Effector CD8-positive, alpha-beta T cell (primary cell): ENCODE measurements at places on chromosomes 6 and 20.

GRCh38 chr20:50303573-50304500 lies 113.2 kb downstream of the CEBPB start:
- no peak for DNase-seq

DNA sequence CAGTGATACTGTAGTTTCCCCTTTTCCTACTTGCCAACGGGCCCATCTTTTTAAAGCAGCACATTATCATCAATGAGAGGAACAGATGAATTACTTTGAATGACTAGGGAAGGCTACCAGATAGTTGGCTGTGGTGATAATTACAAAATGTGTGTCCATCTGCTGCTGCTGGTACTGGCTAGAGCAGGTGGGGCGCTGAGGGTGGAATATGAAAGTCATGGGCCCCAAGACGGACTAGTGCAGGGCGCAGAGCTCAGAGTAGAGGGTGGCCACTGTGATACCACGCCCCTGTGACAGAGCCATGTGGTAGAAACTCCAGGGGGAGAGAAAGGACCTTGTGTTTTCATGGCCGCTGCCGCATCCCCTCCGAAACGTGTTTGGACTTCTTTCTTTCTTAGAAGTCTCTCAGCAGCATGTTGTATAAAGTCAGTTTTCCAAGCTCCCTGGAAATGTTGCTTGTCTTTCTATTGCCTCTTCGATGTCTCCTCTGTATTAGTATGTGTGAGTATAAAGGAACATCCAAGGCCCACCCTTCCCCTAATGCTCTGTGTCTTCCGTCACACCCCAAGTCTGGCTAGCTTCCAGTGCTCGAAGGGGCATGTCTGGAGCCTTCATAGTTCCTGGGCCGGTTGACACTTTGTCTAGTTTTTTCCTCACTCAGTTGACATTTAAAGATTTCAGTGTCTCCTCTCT lies 88.1 kb downstream of the PPP1R14C start:
- DNase-seq = no peak

GRCh38 chr6:160424256-160424655 lies 76.1 kb downstream of the SLC22A3 start:
- DNase-seq = no peak

DNA sequence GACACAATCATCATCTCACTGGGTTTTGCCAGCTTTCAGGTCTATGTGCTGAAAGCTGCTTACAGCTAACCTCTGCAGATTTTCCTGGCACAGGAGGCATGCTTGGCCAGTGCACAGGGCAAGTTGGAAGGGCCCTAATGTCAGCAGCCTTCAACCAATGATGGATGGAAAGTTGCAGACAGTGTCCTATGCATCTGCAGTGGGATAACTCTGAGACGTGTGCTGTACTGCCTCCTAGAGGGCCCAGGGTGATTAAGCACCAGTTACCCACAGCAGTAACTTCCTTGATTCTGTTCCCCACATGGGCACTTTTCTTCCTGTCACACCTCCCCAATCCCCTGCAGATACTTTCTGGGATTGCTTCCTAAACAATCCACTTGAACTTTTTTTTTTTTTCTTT lies 38.6 kb downstream of the OVOL2 start:
- DNase-seq = no peak

DNA sequence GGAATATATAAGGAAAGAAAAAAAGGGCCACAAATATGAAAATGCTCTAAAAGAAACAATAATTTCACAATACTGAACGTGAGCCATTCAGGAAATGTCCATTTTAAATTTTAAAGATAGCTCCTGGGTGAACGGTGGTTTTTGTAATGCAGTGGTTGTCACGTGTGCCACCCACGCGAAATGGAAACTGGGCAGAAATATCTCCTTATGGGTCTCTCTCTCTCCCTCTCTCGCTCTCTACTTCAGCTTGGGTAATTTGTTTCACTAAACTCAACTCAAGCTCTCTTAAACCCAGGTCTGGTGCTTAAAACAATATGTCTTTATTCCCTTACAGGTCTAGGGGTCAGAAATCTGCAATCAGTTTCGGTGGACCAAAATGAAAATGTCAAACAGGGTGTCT lies 150.8 kb downstream of the OR2B2 start:
- DNase-seq = no peak

GRCh38 chr6:155832596-155832995 lies 377.0 kb upstream of the NOX3 start:
- DNase-seq = no peak

DNA sequence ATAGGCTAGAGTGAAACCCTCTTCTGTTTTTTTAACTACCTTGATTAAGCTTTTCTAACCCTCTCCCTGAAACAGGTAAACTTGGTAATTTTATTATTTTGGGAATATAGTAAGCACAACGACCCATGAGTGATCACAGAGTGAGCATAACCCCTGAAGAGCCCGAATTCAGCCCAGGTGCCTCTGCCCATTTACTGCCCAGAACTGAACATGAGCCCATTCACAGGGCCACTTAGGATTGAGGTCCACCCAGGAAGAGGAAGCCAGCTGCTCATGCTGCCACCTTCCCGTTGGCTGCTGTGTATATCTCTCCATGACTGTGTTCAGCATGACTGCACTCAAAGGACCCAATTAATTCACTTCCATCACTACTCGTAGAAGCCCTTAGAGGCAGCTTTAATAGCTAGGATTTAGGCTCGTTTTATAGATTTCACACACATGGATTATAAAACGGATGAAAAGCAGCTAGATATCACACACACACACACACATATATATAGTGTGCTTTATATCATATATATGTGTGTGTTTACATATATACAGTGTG lies 8.3 kb upstream of the PDE10A start:
- DNase-seq = no peak

- no peak for DNase-seq
These were observed 105.6 kb downstream of the ELOVL4 start for GRCh38 chr6:79841577-79842375.

DNA sequence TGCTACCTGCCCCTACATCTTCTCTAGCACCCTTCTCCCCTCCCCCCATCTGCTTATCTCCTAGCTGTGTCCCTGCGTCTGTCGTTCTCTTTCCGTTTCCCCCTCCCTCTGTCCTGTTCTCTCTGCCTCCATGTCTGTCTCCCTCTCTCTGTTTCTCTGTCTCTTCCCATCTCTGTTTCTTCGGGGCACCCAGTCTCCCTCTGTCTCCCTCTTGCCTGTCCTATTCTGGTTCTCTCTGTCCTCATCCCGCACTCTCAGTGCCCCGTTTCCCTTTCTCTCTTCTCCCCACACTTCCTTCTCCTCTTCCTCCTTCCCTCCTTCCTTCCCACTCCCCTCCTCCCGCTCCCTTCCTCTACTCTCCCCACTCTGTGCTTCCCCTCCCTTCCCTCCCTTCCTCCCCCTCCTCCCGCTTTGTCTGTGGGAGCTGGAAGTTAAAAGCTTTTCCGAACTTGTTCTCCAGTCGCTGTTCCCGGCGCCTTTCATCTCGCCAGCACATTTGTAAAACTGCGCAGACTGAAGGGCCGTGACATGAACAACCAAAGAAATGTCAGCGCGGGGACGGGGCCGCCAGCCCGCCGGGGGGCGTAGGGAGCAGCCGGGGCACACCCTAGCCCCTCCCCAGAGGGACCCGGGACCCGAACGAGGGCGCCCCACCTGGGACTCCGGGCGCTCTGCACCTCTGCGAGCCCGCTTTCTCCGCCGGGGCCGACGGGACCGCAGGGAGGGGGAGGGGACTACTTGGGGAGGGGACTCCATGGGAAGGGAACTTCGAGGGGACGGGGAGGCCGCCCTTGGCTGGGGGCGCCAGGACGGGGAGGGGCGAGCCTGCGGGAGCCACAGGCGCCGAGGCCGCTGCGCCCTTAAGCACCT lies 4.0 kb upstream of the CDH22 start:
- DNase-seq = no peak

DNA sequence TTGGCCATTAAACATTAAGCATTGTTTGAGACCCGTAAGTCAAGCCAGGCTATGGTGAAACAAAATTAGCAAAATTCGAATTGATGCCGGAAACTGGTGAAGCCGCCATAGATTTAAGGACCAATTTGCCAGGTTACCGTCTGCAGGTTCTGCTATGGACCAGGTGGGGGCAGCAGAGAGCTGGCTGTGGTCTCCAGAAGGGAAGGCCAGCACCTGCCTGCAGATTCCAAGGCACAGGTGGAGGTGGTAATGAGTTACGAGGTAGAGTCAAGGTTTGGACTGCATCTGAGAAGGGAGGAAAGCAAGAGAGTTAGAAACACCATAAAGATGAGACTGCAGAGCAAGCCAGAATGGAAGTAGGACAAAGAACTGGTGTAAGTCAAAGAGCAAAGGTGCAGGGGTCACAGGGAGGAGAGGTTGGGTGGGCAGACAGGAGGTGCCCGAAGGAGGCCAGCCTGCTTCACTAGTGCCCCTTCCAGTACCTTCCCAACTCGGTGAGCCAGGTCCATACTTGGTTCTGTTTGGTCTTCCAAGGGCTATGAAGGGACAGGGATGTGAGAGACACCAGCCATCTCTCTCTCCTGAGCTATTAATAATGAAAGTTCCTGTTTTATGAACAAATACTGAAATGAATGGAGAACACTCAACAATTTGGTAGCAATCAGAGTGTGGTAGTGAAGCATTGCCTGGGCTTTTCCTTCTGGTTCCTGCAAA lies 131.6 kb upstream of the ESR1 start:
- peak; percentile 12 for DNase-seq

DNA sequence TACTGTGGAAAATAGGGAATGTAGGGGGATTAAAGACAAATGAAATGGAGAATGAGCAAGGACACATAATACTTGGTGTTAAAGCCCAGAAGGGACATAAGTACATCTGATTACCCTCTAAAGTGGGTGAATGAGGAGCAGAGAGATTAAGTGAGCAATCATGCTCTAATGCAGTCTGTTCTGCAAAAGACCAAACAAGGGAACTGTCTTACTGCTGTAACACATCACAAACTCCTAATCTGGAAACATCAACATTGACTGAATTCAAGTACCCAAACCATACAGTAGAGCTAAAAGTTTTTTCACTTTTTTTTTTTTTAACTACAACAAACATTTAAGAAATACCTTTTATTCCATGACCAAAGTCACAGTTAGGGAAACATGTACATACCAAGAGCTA lies 19.3 kb upstream of the SLC17A4 start:
- DNase-seq = no peak

- DNase-seq = no peak
These were observed 214.3 kb downstream of the DLL1 start for GRCh38 chr6:170076466-170077165.

DNA sequence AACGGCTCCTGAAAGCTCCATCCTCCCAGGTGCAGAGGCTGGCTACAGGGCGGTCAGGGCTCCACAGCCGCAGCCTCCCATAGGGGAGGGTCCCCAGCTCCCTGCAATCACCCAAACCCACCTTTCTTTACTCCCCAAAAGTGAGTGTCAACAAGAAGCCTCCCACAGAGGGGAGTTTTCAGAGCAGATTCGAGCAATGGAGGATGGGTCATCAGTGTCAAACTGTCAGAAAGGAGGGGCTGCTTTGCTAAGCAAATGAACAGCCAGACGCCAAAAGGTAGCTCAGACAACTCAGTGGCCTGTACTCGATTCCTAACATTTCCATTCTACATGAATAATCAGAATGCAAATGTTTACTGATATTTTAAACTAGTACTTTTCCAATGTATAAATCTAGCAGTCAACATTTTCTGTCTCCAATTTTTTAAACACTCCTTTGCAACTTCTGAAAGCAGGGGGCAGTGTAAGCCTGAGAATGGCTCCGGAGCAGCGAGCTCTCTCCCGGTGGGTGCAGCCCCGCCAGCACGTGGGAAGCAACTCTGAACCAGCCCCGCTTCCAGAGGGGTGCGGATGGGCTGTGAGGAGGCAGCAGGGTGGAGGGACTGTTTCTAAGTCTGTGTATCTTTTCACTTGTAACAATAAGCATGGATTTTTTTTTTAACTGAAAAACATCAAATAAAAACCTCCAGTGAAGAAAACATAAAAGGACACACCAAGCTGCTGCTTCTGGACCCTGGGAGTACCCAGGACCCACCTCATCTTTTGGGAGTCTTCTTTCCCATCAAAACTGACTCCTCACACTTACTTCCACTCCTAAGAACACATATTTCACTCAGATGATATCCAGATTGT lies 54.9 kb downstream of the TAF4 start:
- peak; percentile 47 for DNase-seq

- no peak for DNase-seq
These were observed 32.4 kb downstream of the CPXM1 start for GRCh38 chr20:2767768-2768631.

- no peak for DNase-seq
These were observed 121.0 kb downstream of the UST start for GRCh38 chr6:148867862-148868261.

- peak; percentile 4 for DNase-seq
These were observed 26.0 kb downstream of the GPX6 start for GRCh38 chr6:28489366-28490204.

GRCh38 chr20:23142162-23143050 lies 56.3 kb upstream of the CD93 start:
- no peak for DNase-seq

- DNase-seq = no peak
These were observed 17.8 kb upstream of the FOXC1 start for GRCh38 chr6:1591926-1592325.

DNA sequence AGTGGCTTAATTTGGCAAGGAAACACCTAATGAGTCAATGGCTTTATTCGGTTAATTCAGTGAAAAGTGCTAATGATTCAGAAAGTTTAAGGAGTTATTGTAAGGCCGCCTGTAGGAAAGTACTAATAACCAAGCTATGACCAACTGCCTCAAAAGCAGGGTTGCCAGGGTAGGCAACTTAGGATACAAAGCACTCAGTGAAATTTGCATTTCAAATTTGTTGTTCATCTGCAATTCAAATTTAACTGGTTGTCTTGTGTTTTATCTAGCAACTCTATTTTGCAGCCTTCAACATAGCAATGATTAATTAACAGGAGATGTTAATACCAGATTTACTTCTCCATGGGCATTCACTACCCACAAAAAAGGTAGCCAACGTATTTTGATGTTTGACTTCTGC lies 412.3 kb downstream of the PRKN start:
- no peak for DNase-seq

DNA sequence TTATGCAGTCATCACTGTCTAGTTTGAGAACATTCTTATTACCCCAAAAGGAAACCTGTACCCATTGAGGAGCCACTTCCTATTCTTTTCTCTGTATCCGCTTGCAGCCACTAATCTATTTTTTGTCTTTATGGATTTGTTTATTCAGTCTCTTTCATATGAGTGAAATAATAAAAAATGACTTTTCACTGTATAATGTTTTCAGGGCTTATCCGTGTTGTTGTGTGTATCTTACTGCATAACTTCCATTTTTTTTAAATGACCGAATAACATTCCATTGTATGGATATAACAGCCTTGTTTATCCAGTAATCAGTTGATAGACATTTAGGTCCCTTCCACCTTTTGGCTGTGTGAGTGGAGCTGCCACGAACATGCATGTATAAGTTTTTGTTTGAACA lies 86.6 kb downstream of the ZFAND3 start:
- no peak for DNase-seq

GRCh38 chr20:2305479-2305878 lies 9.7 kb downstream of the TGM3 start:
- DNase-seq = no peak
